Left ventricle myocardium superior (tissue), 1 donor: ENCODE measurements at places on chromosomes 11 and 22. TPM values are rescaled to one million over a fixed set of nuclear protein-coding genes. Genes with fewer than 3 reads are reported as not detected.

The BEST1 gene
- 1.1 TPM for total RNA-seq

The MFRP gene
- total RNA-seq, result not detected

The CLCF1 gene
- total RNA-seq, result 0.89 TPM

The RAB38 gene
- 0.94 TPM for total RNA-seq

The KRTAP5-9 gene
- total RNA-seq, result not detected

The NUDT8 gene
- 106 TPM for total RNA-seq

The HEPN1 gene
- not detected for total RNA-seq

The C11orf86 gene
- total RNA-seq, result not detected

The SLC22A25 gene
- not detected for total RNA-seq

The USP35 gene
- 4.7 TPM for total RNA-seq

The GVQW3 gene
- 2.3 TPM for total RNA-seq

The CCDC81 gene
- total RNA-seq, result 0.25 TPM
